Thyroid gland (tissue), 4 donors: ENCODE measurements at places on chromosomes 4 and X. TPM values are rescaled to one million over a fixed set of nuclear protein-coding genes. Genes with fewer than 3 reads are reported as not detected.
A peak's percentile ranks its signal among the peaks of the same experiment; 100 is the strongest.

Gene SPANXB1
- total RNA-seq, result not detected

Gene PRRG3
- 2.1 TPM for total RNA-seq

Gene CXCL8
- 2.8 TPM for total RNA-seq

Gene NXF2B
- not detected for total RNA-seq

Gene OFD1
- total RNA-seq, result 44.0 TPM

Gene SSX4
- not detected for total RNA-seq

DNA sequence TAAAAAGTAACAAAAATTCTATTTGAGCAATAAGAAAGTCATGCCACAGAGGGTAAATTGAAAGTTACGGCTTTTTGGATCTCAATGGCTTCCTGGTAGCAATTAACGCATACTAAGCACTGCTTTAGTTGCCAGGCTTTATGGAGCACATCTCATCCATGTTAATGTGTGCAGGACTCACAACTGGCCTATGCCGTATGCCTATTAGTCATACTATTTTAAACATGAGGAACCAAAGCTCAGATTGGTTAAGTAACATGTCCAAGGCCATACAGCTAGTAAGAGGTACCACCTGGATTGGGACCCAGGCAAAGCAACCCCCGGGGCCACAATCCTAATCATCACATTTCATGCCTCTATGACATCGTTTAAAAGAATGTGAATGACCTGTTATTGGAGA lies 17.1 kb downstream of the DAPP1 start:
- no peak overlapping the region for H3K4me3 ChIP-seq
- no peaks in the 10 kb centered on the region for H3K27me3 ChIP-seq
- H3K36me3 ChIP-seq, result no peaks in the 10 kb centered on the region
- H3K4me1 ChIP-seq, result no peaks in the 10 kb centered on the region
- no peak for DNase-seq

DNA sequence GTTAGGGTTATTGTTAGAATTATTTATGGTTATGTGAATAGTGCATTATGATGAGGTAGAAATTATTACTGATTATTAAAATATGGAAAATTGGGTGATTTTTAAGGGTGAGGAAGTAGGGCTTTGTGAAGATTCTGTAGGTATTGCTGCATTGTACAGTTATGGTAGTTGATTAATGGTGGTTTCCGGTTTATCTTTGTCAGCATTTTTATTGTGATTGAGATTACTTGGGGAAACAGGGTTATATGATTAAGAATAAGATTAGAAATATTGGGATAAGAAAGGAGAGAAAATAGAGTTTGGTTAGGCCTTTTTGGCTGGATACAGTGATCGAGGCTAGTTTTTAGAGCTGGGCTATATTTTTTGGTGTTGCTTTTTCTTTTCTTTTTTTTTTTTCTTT lies 8.6 kb upstream of the IGBP1 start:
- no peak for DNase-seq
- no peaks in the 10 kb centered on the region for H3K36me3 ChIP-seq
- H3K4me1 ChIP-seq, result no peaks in the 10 kb centered on the region
- no peak overlapping the region for H3K27ac ChIP-seq

- H3K36me3 ChIP-seq, result no peaks in the 10 kb centered on the region
- no peak overlapping the region for H3K27ac ChIP-seq
- H3K4me3 ChIP-seq, result no peak overlapping the region
- no peaks in the 10 kb centered on the region for H3K27me3 ChIP-seq
These were observed 261.1 kb upstream of the PLCXD1 start for GRCh38 chrX:19912-20571.

- H3K4me3 ChIP-seq, result no peak overlapping the region
- H3K27me3 ChIP-seq, result no peaks in the 10 kb centered on the region
- no peak overlapping the region for H3K27ac ChIP-seq
- no peak for DNase-seq
- no peaks in the 10 kb centered on the region for H3K4me1 ChIP-seq
These were observed 63.3 kb upstream of the ANXA10 start for GRCh38 chr4:168028970-168029597.

GRCh38 chr4:71026086-71026485 lies 32.6 kb downstream of the DCK start:
- H3K27me3 ChIP-seq, result no peaks in the 10 kb centered on the region
- peak; percentile 26 for DNase-seq
- no peak overlapping the region for H3K27ac ChIP-seq
- no peak overlapping the region for H3K4me3 ChIP-seq

DNA sequence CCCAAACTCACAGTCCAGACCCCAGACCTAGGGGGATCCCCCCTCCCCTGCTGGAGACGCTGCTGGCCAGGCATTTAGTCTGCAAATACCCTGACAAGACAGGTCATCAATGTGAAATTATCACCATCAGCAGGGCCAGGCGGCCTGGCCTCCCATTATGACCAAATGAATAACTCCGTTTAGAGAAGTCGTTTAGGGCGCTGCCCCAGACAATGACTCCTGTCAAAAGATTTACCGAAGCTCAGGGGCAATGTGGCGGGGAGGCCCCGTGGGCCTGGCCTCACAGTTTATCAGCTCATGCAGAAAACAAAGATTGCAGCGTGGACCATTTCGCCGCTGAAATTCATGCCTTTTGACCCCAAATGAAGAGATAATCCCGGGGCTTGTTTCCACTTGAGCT lies 76.5 kb downstream of the HMX1 start:
- H3K4me3 ChIP-seq, result no peak overlapping the region
- DNase-seq, result no peak
- H3K4me1 ChIP-seq, result no peaks in the 10 kb centered on the region
- no peaks in the 10 kb centered on the region for H3K36me3 ChIP-seq
- no peaks in the 10 kb centered on the region for H3K27me3 ChIP-seq

DNA sequence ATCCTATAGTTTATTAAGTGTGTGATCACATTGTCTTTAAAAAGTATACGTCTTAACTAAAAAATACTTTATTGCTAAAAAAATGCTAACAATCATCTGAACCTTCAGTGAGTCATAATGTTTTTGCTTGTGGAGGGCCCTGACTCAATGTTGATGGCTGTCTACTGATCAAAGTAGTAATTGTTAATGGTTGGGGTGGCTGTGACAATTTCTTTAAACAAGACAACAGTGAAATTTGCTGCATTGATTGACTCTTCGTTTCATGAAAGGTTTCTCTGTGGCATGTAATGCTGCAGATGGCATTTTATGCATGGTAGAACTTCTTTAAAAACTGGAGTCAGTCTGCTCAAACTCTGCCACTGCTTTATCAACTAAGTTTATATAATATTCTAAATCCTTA lies 101.4 kb upstream of the IL15 start:
- H3K4me3 ChIP-seq, result no peak overlapping the region
- DNase-seq, result no peak
- H3K36me3 ChIP-seq, result no peaks in the 10 kb centered on the region

DNA sequence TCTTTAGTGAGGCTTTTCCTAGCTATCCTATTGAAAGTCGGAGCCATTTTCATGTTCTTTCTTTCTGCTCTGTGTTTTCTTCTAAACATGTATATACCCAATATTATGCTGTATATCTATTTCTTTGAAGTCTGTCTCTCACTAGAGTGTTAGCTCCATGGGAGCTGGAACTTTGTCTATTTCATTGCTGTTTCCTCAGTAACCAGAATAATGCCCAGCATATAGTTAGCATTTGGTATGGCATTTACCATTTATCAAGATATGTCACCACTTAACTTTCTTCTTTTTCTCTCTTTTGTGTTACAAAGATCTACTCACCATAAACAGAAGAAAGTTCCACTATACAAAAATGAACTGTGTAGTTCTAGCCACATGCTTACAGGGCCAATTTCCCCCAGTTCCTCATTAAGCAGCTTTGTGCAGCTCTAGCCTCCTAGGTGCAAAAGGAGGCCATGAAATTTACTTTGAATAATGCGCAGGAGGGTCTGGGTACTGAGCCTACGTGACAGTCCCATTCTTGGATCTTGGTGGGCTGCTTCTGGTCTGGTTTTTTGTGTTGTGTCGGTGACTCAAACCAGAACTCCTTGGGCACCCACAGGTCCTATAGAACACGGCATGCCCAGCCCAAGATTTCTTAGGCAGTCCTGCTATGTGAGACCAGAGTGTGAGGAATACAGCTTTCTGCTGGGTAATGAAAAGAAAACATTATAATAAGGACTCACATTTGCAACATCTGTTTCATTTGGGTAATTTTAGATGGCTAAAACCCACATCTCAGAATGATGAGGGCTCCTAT lies 302.3 kb upstream of the IGFBP7 start:
- no peak for DNase-seq
- no peaks in the 10 kb centered on the region for H3K27me3 ChIP-seq

GRCh38 chr4:20017777-20018115 lies 234.0 kb upstream of the SLIT2 start:
- no peak overlapping the region for H3K4me3 ChIP-seq
- H3K36me3 ChIP-seq, result no peaks in the 10 kb centered on the region
- no peak overlapping the region for H3K27ac ChIP-seq
- no peaks in the 10 kb centered on the region for H3K27me3 ChIP-seq
